ENCODE measurements at places on chromosomes 16 and 17.

DNA sequence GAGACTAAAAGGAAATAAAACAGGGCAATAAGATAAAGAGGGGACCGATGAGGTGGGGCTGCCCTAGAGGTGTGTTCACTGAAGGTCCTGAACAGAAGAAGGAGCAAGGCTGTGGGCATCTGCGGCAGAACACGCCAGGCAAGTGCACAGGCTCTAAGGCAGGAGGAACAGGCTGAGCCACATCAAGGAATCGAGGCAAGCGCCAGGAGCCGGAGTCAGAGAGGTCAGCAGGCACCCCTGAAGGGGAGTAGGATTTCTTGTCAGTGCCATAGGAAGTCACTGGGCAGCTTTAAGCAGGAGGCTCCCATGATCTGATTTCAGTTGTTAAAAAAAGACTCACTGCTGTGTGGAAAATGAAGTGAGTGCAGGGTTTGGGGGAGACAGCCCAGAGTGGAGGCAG, 186.5 kb downstream of the KATNIP start:
- no peak for DNase-seq

DNA sequence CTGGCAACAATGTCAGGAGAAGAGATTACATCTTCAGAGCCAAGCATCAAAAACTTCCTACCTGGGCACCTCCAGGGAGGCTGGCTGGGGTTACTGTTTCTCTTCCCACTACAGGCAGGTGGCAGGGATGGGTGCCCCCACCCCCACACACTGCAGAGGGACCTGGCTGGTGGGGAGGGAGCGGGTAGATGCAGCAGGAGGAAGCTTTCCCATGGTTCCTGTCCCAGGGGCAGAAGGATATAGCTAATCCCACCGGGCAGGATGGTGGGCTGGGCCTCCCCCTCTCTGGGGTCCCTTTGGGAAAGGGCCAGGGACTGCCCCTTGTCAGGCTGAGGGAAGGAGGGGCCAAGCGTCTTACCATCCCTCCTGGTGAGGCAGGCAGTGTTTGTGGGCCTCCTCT, 16.7 kb upstream of the MTMR4 start:
- no peak for DNase-seq

- no peak for DNase-seq
Observed at GRCh38 chr17:1108478-1108764, 71.4 kb downstream of the ABR start.

DNA sequence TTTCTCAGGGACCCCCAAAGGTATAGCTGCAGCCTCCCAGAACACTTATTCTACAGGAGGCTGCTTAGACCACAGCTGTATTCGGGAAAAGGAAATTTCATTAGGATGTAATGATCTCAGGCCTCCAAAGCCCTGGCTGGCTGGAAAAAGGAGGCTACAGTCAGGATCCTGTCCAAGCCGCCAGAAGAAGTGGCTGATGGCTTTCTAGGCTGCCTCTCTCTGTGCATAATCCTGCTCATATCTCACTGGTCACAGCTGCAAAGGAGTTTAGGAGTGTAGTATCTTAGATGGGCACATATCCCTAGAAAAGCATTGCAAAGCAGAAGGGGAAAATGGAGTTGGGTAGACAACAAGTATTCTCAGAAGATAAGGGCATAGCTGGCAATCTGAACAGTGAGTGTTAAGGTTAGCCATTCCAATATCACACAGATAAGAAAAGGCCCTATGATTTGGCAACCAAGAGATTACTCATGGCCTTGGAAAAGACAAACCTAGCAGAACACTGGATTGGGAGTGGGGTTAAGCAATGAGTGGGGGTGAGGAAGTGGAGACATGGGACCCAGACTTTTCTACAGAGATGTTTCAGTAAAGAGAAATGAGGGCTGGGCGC, 26.0 kb upstream of the PRKCA start:
- DNase-seq: no peak

GRCh38 chr16:19497176-19497575, 24.7 kb downstream of the GDE1 start:
- DNase-seq: no peak

- DNase-seq: no peak
Observed at GRCh38 chr17:10155371-10156076, 42.9 kb downstream of the GAS7 start.

GRCh38 chr16:68022278-68022727, 729 bp downstream of the DDX28 start:
- DNase-seq: no peak

DNA sequence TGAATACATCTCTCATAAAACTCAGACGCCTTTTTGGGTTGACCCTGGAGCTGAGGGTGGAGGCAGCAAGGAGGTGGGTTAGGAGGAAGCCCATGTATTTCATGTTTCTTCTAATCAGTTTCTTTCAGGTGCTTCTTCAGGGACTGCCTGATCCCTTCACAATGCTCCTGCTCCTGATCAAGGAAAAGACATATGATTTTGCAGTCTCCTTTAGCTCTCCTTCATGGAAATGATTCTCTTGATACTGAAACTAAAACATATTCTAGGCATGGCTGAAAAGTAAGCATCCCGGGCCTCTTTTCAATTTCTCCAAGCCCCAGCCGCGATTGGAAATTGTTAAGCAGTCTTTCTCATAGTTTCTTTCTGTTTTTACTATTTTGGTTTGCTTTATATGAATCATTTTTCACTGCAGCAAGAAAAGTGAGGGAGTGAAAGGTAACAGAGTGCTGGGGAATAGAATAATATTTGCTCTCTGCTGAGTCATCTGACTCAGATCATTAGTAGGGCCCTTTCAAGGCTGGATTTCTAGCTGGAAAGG, 730.7 kb downstream of the CDH11 start:
- no peak for DNase-seq

DNA sequence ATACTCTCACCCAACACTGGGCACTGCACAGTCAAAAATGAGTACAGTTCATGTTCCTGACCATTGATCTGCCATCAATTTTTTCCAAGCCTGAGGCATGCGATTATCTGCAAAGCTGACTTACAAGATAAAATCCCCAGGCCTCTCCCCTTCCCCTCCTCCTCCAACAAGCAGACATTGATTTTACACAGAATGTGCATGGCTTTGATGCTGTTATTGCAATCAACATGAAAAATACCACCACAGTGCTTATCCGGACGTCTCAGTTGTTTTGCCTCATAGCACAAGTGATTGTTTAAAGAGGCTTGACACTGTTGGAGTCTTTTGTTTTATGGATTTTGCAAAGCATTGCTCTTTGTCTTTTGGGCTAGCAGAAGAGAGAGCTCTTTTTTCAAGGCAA, 163.8 kb downstream of the TOX3 start:
- DNase-seq: no peak

DNA sequence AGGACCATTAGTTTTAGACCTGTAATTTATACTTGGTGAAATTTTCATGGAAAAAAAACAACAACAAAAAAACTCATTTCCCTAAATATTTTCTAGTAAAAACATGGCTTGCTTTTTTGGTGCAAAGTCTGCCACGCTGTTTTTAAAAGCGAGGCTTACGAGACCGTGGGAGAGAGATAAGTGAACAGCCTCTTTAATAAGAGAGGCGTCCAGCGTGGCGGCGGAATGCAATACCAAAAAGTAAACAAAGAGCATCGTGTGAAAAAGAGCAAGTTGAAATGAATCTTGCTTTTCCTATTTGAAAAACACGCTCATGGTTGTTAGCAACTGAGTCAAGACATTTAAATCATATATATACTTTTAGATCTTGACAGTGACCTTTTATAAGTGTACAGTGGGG, 10.5 kb upstream of the MSI2 start:
- DNase-seq: no peak
